ENCODE measurements at places on chromosomes 1 and 21.

- DNase-seq, result no peak
These were observed 406.6 kb upstream of the TMPRSS15 start for GRCh38 chr21:18810136-18810535.

- no peak for DNase-seq
These were observed 18.7 kb downstream of the UBE2Q1 start for GRCh38 chr1:154539486-154540483.

GRCh38 chr1:29546496-29546895 lies 310.2 kb downstream of the PTPRU start:
- no peak for DNase-seq

DNA sequence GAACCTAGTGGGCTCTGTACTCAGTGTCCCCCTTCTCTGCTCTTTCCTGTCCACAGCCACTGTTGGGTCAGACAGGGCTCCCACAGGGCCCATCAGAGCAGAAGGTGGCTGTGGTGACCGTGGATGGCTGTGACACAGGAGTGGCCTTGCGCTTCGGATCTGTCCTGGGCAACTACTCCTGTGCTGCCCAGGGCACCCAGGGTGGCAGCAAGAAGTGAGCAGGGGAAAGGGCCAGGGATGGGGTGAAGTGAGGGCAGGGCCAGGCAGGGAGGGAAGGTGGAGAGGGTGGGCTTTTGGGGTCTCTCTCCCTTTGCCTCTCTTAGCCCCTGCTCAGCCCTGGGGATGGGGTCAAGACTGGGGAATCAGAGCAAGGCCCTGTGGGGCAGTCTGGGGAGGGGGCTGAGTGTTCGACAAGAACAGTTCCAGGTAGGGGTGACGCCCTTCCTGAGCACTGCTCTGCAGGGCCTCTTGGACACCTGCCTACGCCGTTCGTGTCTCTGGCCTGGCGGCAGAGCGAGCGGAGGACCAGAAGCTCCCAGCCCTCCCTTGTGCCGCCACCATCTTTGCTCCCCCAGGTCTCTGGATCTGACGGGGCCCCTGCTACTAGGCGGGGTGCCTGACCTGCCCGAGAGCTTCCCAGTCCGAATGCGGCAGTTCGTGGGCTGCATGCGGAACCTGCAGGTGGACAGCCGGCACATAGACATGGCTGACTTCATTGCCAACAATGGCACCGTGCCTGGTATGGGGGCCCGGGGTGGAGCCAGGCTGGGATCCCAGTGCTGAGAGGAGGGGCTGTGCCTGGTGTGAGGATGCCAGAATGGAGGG lies 13.1 kb downstream of the CELSR2 start:
- no peak for DNase-seq

GRCh38 chr1:216777148-216777547 lies 53.9 kb upstream of the ESRRG start:
- no peak for DNase-seq

- no peak for DNase-seq
These were observed 20.4 kb upstream of the HPDL start for GRCh38 chr1:45306319-45306718.

DNA sequence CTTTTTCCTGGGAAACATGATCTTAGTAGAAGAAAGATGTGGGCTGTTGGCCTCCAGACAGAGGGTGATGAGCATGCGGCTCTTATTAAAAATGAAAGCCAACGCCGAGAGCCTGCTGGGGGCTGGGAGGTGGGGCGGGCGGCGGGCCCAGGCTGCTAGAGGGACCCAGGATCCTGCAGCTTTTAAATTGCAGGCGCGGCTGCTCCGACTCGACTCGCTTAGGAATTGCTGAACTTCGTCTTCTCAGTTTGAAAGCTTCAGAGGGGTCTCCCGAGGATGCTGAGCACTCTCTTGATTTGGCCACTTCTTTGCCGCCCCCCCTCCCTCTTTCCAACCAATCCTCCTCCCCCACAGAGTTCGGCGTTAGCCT lies 1.2 kb downstream of the AGPAT3 start:
- DNase-seq, result peak; percentile 48

DNA sequence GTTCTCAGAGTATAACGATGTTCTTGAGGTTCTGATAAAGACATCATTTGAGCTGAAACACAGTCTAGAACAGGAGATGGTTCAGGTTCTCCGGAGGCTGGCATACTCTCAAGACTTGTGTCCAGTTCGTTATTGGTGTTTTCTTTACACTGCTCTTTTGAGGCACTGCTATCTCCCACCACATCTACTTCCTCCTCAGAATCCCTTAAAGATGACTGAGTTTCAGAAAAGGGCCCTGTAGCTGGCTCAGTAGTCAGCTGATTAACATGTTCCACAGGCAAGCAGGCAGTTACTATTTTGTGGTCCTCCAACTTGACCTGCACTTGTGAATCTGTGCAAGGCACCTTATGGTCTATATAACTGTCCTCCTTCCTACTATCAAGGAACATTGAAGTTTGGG lies 50.2 kb downstream of the ZZZ3 start:
- DNase-seq, result no peak

- no peak for DNase-seq
These were observed 39.4 kb downstream of the LTN1 start for GRCh38 chr21:28953247-28953646.

DNA sequence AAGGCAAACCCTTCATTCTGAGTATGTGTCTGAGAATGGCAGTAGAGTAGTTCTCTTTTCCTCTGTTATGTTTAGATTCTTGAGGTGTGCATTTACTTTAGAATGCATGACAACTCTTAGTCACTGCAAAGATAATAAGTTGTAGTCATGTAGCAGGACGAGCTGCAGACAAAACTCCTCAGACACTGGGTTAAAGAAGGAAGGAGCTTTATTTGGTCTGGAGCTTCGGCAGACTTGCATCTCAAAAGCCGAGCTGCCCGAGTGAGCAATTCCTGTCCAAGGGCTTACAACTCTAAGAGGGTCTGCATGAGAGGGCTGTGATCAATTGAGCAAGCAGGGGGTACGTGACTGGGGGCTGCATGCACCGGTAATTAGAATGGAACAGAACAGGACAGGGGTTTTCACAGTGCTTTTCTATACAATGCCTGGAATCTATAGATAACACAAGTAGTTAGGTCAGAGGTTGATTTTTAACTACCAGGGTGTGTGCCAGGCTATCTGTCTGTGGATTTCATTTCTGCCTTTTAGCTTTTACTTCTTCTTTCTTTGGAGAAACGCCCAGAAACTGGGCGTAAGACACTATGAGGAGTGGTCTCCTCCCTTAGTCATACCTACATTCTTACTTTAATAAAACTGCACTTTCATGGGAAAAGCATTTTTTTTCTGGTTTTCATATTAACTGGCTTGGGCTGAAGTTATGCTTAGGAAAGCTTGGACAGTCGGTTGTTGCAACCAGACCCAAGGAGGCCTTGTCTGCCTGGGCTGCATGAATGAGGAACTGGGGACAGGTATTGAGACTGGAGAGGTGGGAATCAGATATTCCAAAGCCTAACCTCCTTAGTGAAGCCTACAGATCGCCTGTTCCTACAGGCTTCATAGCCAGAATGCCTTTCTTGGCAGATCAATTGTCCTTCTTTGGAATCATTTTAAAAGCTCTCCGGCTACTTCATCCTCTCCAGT lies 115.1 kb downstream of the RHOU start:
- DNase-seq, result no peak

GRCh38 chr1:9537863-9538668 lies 1.2 kb upstream of the SLC25A33 start:
- peak; percentile 61 for DNase-seq

DNA sequence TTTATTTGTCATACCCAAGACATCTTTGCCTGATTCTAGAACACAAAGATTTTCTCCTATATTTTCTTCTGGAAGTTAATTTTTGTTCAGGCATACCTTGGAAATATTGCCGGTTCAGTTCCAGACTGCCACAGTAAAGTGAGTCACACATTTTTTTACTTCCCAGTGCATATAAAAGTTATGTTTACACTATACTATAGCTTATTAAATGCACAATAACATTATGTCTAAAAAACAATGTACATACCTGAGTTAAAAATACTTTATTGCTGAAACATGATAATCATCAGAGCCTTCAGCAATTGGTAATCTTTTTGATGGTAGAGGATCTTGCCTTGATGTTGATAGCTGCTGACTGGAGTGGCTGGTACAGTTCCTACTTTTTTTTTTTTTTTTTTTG lies 10.0 kb downstream of the SMCP start:
- no peak for DNase-seq

- no peak for DNase-seq
These were observed 107.8 kb downstream of the NME7 start for GRCh38 chr1:169259816-169260215.

- no peak for DNase-seq
These were observed 48.3 kb upstream of the H6PD start for GRCh38 chr1:9186082-9186859.

GRCh38 chr1:95246511-95246910 lies 12.5 kb downstream of the RWDD3 start:
- no peak for DNase-seq

DNA sequence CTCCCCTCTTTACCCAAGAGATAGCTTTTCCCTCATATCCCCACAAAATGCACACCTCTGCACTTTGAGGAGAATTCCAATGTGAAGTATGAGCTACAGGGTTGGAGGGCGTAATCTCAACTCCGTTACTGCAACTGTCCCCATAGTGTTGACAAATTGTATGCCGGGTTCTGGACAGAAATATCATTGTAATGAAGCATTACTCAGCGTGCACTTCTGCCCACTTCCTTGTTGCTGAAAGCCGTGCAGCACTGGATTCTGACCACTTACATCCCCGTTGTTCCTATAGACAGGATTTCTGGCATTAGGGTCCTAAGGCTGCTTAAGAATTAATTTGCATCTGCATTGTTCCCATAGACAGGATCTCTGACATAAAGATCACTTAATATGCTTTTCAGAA lies 205.6 kb downstream of the RHOU start:
- DNase-seq, result no peak

DNA sequence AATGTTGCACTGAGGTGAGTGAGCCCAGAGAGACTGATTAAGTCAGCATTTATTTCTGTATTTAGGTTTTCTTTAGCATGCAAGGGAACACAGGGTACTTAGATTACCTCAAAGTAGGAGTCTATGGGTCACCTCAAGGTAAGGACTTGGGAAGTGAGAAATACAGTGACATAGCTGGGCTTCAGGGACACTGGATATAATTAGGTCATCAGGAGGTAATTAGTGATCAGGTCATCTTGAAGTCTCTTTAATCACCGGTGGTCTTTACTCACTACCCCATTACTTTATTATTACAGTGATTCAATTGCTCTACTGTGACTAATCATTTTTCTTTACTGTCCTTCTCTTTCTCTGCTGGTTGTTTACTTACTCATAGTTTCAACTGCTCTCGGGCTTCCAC lies 59.9 kb upstream of the KCNK1 start:
- no peak for DNase-seq

DNA sequence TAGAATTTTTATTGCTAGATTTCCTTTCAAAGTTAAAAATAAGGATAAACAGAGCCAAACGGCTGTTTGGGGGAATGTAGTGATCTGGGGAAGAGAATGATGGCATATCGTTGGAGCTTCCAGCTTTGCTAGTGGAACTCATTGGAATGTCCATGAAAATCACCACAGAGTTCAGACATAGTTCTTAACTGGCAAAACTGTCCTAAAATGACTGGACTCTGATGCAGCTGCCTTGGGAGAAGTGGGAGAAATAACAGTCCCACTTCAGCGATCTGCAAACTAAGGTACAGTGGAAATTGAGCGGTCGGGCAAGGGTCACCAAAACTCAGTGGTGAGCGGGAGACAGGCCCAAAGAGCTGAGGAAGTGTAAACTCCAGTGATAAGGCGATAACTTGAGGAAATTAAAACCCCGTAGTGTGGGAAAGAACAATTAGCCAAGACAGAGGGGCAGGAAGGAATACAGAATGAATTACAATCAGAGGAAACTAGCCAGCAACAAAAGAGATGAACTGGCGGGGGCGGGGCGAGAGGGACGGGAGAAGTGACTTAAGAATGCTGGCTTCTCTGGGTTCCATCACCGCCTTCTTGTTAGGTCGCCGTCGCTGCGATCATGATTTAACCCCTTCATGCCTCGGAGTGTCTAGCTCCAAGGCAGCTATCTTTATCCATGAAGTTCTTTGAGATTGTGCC lies 89.8 kb upstream of the ARHGAP29 start:
- no peak for DNase-seq

- no peak for DNase-seq
These were observed 14.5 kb upstream of the SERTAD4 start for GRCh38 chr1:210218047-210218446.

GRCh38 chr21:43849532-43850299 lies 15.3 kb upstream of the AGPAT3 start:
- DNase-seq, result no peak

- DNase-seq, result no peak
These were observed 1.8 kb downstream of the ARPC5 start for GRCh38 chr1:183633676-183634343.

- no peak for DNase-seq
These were observed 408.3 kb upstream of the NR5A2 start for GRCh38 chr1:199619223-199619622.

DNA sequence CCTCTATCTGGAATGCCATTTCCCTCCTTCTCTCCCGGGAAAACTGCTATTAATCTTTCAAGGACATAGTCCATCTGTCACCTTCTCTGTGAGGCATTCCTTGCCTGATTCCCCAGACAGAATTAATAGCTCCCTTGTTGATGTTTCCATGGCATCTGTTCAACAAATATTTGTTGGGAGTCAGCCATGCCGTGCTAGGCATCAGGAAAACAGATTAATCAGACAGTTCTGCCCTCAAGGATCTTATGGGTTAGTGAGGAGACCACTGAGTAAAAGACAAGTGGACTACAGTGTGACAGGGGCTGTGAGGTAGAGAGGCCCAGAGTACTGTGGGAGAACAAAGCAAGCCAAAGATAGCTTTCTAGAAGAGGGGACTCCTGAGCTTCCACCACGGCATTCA lies 11.4 kb upstream of the MAGOH start:
- no peak for DNase-seq

DNA sequence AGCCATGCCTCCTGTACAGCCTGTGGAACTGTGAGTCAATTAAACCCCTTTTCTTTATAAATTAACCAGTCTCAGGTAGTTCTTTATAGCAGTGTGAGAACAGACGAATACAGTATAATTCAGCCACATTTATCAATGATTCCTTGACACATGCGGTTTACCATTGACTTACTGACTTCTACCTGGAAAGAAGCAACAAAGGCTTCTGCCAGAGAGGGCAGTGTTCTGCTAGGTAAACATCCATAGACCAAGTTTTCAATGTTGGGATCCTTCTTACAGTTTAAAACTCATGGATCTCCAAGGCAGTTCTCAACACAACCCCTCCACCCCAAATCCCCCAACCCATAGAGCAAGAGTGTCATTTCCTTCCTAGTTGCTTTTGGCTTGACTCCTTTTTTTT lies 150.6 kb downstream of the ZNF648 start:
- no peak for DNase-seq

GRCh38 chr1:200483491-200484143 lies 73.8 kb upstream of the ZNF281 start:
- no peak for DNase-seq

GRCh38 chr1:233354983-233355382 lies 27.5 kb downstream of the MAP3K21 start:
- DNase-seq, result no peak
